ENCODE measurements at places on chromosomes 11 and 22.
A peak's percentile ranks its signal among the peaks of the same experiment; 100 is the strongest.

DNA sequence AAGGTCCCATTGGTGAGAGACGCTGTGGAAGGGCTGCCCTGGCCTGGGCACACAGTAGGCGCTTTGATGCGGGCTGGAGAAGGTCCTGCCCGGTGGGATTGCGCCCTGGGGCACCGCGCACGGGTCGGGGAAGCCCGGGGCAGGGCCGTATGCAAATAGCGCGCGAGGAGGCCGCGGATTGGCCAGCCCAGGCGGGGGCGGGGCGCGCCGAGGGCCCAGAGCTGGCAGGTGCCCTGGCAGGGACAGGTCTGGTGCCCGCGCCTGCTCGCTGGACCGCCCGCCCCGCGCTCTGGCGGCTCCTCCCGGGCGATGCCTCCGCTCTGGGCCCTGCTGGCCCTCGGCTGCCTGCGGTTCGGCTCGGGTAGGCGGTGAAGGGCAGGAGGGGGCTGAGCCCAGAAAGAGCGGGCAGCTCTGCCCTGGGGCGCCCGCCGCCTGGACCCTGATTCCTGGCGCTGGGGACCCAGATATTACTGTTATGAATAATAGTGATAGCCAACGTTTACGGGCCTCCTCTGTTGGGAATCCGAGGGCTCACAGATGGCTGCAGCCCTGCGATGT, at the start of gene UPK3A:
Gene UPK3A (plus strand): TSS at position 245 of the 558 bp plus-strand sequence. CDS start 65 bp downstream, at position 310.
- DNase-seq: peak; percentile 72

DNA sequence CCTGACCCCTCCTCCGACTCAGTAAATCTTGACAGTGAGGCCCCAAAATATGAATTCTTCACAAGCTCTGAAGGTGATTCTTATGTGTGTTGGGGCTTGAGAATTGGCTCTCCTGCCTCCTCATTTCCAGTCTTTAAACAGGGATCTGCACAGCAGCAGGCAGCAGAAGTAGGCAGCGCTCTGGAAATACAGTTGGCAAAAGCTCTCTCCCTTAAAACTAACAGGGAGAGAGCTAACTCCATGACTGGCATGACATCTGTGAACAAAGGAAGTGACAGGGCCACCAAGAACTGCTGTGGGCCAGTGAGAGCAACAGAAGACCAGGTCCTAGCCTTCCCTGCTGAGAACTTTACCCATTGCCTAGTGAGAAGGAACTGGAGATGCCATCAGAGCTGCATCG, 70.1 kb downstream of the PANX1 start:
- DNase-seq: no peak

DNA sequence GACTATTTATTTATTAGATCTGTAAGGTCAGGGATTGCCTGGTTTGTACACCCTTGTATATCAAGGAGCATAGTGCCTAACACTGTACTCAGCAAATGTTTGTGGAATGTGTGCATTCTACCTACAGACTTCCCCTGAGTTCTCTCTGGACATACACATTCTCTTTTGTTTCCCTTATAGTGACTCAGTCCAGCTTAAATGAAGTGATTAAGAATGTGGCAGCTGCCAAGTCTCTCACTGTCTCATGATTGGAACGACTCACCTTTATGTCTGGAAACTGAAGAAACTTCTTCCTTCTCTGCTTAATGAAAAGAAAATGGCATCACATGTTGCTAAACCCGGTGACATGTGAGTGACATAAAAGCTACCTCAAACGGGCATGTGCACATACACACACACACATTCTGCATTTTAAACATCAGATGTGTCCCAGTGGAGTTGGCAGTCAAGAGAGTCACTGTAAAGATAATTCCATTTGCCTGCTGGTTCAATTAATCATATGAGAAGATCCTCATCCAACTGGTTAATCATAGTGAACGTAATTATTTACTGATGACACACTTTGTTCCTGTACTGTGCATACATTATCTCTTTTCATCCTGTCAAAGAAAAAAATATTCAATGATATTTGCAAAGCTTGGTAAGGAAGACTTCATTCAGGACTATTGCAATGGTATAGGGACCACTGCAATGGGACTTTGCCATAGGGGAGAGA, 42.8 kb downstream of the GLYAT start:
- no peak for DNase-seq

DNA sequence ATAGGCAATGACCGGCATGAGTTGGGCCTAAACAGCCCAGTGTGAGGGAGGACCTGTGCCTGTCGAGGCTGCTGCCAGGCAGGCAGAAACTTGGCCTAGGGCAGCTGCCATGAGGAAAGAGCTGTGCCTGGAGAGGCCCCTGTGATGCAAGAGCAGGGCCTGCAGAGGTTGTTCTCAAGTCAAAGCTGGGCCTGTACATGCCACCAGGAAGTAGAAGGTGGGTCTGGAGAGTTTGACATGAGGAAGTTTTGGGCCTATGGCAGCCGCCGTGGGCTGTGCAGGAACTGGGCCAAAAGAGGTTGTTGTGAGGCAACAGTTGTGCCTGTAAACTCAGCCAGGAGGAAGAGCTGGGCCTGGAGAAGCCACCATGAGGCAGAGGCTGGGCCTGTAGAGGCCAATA, 43.2 kb downstream of the OR4C45 start:
- no peak for DNase-seq

- no peak for DNase-seq
Measured at GRCh38 chr11:123107945-123108495, 46.1 kb upstream of the HSPA8 start.

- no peak for DNase-seq
Measured at GRCh38 chr11:115964091-115964490, 459.9 kb upstream of the CADM1 start.

Measured in liver (tissue), 10 donors.